ENCODE measurements at places on chromosomes 7 and 10.

GRCh38 chr7:111362506-111363054 lies 199.7 kb downstream of the IMMP2L start:
- DNase-seq: peak; percentile 35

DNA sequence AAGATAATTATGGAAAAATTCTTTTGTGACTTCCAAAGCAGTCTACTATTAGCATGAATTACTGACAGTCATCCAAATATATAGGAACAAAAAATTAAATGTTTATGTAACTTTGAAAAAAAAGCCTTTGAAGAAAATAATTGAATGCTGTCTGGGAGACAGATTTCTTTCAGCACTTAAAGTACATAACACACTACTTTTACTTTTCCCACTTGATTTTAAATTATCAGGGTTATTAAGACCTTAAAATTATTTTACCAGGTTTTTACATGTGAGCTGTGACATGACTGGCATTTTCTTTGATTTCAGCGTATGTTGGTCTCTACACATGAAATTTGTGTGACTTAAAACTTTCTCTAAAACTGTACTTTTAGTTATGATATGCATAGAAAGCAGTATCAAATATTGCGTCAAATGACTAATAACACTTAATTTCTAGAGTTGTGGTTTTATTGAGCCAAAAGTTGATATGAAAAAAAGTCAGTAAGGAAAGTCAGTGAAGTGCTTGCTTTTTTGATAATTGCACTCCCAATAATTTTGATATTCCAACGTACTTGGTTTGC lies 3.1 kb downstream of the PTEN start:
- no peak for DNase-seq

GRCh38 chr10:70379581-70380176 lies 2.7 kb downstream of the LRRC20 start:
- DNase-seq: no peak

- DNase-seq: no peak
Observed at GRCh38 chr10:10526846-10527245, 490.8 kb upstream of the CELF2 start.

GRCh38 chr7:130960208-130960988 lies 226.4 kb upstream of the KLF14 start:
- peak; percentile 83 for DNase-seq

DNA sequence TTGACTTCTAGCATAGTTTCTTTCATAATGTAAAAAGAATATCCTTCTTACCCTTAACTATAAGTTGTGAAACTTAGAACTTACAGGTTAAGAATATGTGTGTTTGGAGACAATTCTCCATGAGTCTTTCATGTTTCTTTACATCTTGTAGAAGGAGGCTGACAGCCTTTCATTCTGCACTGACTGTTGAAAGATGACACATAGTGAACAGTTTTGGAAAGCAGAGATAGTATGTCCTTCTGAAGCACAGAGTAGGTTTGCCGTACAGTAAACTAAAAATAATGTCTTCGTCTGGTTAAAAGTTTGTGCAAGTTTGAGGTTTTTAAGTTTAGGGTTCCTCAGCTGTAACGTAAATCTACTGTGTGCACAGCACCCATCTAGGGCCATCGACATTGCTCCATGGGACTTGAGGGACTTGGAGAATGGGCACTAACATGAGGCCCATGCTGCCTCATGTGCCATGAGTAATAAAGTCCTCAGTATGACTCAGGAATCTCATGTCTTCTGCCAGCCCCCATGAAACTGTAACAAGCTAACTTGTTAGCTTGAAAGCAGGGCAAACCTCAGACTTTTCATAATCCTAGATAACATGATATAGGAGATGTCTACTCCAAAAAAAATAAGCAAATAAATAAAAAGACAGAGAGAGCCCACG lies 24.5 kb upstream of the ELAPOR2 start:
- no peak for DNase-seq

DNA sequence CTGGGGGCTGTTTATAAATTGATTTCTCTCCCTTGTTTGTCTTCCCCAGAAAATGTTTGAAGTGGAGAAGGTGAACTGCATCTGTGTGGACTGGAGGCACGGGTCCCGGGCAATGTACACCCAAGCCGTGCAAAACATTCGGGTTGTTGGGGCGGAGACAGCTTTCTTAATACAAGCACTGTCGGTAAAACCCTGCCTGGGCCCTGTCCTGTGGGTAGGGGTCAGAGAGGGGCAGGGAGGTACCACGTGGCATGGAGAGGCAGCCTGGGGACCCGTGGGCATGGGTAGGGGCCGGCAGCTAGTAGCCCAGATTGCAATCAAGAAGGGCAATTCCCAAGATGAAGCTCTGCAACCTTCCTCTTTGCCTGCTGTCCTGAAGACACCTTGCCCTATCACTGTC lies 6.1 kb downstream of the PNLIPRP2 start:
- no peak for DNase-seq
